AG08395 (cell line): ENCODE measurements at places on chromosomes 16 and 17.

- DNase-seq: peak; percentile 18
Observed at GRCh38 chr17:81221842-81222619, 734 bp downstream of the CEP131 start.

GRCh38 chr17:48505788-48506187 is 25.0 kb downstream of the HOXB1 start:
- DNase-seq: peak; percentile 88

GRCh38 chr17:9199571-9200551 is 178.6 kb downstream of the NTN1 start:
- no peak for DNase-seq

DNA sequence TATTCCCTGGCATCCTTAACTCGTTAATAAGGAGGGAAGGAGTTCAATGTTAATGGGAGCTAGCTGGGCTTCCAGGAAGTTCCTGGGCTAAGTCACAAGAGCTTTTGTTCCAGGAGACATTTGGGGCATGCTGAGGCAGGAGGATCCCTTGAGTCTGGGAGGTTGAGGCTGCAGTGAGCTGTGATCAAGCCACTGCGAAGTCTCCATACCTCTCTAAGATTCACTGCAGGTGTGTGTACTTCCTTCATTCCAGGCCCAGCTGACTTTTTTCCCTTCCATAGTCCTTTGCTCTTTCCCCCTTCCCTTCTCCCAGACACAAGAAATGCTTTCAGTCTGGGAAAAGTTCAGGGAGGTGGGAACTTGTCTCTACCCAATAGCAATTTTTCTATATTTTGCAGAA is 489.8 kb downstream of the NPIPA7 start:
- DNase-seq: no peak

DNA sequence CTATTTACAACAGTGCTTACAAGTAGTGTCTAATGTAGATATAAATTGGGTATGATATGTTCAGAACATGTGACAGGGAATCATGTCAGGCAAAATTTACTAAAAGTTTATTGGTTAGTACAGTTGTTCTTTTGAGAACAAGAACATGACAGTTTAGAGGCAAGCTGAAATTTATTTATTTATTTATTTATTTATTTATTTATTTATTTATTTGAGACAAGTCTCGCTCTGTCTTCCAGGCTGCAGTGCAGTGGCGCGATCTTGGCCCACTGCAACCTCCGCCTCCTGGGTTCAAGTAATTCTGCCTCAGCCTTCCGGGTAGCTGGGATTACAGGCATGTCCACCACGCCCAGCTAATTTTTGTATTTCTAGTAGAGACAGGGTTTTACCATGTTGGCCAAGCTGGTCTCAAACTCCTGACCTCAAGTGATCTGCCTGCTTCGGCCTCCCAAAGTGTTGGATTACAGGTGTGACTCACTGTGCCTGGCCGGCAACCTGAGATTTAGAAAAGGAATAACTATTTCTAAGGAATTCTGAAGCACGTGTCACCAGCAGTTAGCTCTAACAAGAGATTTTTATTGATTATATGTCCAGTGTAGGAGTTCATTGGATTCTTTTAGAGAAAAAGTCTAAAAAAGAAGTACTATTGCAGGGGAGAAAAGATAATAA is 24.9 kb downstream of the MRTFB start:
- no peak for DNase-seq

- no peak for DNase-seq
Observed at GRCh38 chr16:56636616-56637413, 1.7 kb upstream of the MT1A start.

DNA sequence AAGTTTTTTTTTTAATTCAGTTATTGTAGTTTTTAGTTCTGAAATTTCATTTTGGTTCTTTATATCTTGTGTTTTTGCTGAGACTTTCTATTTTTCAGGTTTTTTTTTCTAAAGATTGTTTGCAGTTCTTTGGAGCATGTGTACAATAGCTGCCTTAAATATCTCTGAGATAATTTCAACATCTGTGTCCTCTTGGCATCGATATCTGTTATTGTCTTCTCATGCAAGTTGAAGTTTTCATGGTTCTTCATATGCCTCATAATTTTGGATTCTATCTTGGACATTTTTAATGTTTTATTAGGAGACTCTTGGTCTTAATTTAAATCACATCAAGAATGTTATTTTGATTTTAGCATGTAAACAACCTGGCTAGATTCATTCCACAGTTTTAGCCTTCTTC is 22.8 kb downstream of the COX11 start:
- DNase-seq: no peak

DNA sequence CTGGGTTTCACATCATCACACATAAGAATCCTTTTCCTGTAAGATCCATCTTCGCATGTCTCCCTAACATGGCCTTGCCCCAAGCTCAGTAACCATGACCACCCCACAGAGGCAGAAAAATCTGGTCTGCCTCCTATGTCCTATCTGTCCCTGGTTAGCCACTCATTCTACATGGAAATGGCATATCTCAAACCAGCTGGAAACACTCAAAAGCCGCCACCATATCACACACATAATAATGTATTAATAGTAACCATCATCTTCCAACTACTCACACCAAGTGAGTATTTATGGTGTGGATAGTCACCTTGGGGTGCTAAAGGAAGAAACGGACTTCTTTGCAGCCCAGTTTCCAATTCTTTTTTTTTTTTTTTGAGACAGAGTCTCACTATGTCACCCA is 11.4 kb downstream of the FAM117A start:
- DNase-seq: no peak

GRCh38 chr17:76337413-76337777 is 16.3 kb downstream of the PRPSAP1 start:
- DNase-seq: peak; percentile 74

- no peak for DNase-seq
Observed at GRCh38 chr16:70294385-70295025, 4.5 kb upstream of the DDX19B start.

GRCh38 chr16:15913046-15913698 is 24.8 kb upstream of the CEP20 start:
- no peak for DNase-seq

DNA sequence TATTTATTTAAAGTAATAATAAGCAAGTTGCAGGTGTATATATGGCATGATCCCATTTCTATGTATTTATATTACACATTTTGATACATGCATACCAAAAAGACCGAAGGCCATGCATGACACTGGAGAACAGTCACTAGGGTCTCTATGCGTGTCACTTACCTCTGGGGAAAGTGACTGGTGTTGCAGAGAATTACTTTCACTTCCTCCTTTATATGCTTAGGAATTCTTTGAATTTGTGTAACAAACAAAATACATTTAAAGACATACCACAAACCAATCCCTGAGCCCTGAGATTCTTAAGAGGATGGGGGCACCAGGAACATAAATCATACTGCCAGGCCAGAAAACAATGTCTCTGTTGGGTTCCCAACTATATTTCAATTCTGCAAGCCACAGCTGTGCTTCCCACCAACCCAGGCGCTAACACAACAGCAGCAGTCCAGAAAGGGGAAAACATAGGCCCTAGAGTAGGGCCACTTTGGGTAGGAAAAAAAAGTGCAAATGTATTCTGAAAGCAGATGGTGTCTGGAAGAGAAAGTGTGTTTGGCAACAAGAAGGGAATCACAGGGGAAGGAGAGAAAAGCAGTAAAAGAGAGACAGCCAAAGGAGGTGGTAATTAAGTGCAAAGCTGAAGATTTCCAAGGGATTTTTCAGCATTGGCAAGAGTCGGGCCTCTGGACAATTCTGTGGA is 24.5 kb upstream of the HYDIN start:
- DNase-seq: no peak

GRCh38 chr16:88049561-88050545 is 98.6 kb downstream of the BANP start:
- DNase-seq: no peak

- DNase-seq: no peak
Observed at GRCh38 chr17:36728030-36728991, 126.9 kb downstream of the MRM1 start.

- no peak for DNase-seq
Observed at GRCh38 chr16:56815721-56816120, 49.3 kb upstream of the SLC12A3 start.

DNA sequence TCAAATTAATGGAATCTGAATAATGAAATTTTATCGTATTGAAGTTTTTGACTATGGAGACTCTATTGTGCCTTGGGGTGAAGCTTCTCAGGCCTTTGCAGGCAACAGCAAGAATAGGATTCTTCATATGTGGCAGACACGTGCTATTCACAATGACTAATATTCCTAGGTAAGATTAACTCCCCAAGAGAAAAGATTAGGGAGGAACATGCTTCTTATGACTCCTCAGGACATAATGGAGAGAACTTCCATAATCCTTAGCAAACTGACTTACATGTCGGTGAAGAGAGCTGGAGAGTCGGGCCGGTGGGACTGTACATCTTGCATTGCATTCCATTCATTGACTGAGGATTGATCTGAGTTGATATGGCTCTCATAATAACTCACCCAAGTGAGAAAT is 48.9 kb upstream of the CORO6 start:
- no peak for DNase-seq

- no peak for DNase-seq
Observed at GRCh38 chr16:19940195-19940594, 55.5 kb upstream of the GPRC5B start.

- no peak for DNase-seq
Observed at GRCh38 chr17:16935241-16935663, 36.7 kb downstream of the TNFRSF13B start.

GRCh38 chr17:5446786-5447185 is 7.8 kb upstream of the C1QBP start:
- DNase-seq: no peak

DNA sequence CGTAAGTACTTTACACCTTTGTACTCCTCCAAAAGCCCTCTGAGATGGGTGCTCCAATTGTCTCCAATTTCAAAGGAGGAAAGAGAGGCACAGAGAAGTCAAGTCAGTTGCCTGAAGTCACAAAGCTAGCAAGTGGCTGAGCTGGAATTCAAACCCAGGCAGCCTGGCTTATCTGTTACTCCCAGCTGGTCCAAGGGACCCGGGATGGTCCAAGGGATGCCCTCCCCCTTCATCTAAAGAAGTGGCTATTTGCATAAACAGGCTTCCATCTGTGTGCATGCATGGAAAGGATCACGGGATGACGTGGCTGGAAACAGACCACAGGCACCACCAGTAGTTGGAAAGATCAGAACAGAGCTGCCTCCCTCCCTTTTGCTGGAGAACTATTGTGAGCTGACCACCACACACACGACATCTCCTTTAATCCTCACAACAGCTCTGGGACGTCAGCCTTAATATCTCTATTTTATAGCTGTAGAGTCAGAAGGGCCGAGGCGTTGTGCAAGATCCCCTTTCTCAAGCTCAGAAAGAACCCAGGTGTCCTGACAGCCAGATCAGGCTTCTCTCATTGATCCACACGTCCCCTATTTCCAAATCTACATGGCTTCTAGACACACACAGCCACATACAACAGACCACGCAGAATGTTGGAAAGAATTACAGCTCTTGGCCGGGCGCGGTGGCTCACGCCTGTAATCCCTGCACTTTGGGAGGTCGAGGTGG is 10.9 kb upstream of the COL1A1 start:
- DNase-seq: peak; percentile 65

DNA sequence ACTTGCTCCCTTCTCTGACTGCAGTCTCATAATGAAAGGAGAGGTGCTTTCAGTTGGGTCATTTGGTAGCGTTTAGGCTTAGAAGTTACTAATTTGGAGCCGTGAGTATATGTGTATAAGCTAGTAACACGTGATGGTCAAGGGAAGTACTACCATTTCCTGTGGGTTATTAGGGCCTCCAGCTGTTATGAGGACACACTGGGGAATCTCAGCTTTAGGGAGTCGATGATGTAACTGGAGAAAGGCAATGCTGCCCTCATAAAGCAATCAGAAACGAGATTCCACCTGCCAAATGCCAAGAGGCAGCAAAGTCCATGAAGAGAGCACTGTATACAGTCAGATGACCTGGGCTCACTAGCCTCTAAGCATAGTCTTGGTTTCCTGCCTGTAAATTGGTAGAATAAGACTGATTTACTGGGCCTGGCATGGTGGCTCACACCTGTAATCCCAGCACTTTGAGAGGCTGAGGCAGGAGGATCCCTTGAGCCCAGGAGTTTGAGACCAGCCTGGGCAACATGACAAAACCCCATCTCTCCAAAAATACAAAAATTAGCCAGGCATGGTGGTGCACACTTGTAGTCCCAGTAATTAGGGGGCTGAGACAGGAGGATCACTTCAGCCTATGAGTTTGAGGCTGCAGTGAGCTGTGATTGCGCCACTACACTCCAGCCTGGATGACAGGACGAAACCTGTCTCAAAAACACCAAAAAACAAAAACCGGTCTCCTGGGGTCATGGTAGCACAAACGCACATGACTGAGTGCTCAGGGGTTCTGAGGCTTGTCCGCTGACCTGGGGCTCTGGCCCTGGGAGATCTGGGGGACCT is 53.0 kb downstream of the SF3B3 start:
- DNase-seq: peak; percentile 69

- DNase-seq: peak; percentile 30
Observed at GRCh38 chr17:78567991-78568390, 9.2 kb downstream of the DNAH17 start.

- DNase-seq: no peak
Observed at GRCh38 chr16:689175-689897, 862 bp downstream of the WDR24 start.

GRCh38 chr17:50839591-50840310 is 4.4 kb downstream of the WFIKKN2 start:
- DNase-seq: no peak

DNA sequence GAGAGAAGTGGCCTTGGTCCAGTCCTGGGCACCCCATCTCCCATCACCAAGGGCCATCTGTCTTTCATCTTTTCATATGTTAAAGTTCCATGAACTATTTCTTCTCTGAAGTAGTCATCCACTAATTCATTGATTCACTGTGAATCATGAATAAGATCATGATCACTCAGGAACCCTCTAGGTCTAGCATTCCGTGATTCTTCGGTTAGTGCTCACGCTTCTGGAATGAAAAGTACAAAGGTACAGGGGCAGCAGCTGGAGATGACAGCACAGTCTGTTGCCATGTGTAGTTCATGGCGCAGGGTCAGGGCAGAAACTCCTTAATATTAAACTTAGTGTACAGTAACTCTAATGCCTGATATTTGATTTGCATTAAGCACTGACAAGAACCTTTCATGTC is 127.1 kb downstream of the CDH13 start:
- peak; percentile 43 for DNase-seq

DNA sequence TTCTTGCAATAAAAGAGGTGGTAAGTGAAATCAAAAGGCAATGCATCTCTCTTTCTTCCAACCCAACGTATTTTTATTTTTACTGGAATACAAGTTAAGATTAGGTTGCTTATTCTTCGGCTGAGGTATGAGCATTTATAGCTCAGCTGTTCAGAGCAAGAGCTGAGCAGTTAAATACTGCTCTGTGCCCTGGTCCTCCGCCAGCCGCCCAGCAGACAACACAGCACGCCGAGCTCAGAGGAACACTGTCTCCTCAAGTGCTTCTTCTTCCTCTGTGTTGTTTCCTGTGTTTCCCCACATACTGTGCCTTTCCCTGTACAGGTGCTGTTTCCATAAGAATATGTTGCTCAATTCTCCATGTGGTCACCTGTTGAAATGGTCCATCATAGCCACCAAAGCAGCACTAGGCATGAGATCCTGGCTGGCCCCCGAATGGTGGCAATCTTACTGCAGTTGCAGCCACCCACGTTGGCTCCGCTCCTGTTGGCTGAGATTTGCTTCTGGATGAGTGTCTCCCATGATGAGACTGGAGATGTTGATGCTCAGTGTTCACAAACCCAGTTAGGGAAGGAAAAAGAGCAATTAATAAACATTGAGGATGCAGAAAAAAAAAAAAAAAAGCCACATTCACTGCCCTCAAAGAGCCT is 515.3 kb downstream of the GRIN2A start:
- DNase-seq: no peak

GRCh38 chr16:17362946-17363345 is 107.8 kb downstream of the XYLT1 start:
- no peak for DNase-seq
